Activated naive CD4-positive, alpha-beta T cell treated with Interleukin-2 at 50 U/mL for 16 hours (primary cell): ENCODE measurements at places on chromosomes 11 and 22.

DNA sequence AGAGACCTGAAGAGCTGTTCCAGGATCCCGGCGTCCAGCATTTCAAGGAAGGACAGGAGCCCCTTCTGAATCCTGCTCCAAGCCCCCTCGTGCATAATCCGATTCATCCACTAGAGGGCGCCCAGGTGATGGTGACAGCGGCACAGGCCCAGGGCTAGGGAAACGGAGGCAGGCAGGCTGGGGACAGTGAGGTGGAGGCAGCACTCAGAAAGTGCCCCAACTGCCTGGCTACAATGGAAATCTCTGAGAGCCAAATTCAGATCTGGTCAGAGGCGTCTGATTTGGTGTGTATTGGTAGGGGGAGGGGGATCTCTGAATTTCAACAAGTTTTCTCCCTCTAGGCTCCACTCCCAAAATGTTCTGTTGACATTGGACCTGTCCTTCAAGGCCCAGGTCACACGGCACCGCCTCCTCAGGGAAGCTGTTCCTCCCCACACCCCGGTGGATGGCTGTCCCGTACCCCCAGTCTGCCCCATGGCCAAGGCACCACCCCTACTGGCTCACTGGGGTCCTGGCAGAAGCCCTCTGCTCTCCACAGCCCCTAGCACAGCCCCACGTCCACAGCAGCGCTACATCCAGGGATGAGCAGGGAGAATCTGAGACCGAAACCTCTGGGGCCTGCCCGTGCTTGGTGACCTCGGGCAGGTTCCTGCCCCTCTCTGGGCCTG is 142.9 kb downstream of the CRYBB2 start:
- peak; percentile 70 for DNase-seq

- no peak for DNase-seq
These were observed 567.9 kb downstream of the NTM start for GRCh38 chr11:131938351-131938751.

GRCh38 chr11:87456499-87456898 is 418.8 kb downstream of the TMEM135 start:
- no peak for DNase-seq

DNA sequence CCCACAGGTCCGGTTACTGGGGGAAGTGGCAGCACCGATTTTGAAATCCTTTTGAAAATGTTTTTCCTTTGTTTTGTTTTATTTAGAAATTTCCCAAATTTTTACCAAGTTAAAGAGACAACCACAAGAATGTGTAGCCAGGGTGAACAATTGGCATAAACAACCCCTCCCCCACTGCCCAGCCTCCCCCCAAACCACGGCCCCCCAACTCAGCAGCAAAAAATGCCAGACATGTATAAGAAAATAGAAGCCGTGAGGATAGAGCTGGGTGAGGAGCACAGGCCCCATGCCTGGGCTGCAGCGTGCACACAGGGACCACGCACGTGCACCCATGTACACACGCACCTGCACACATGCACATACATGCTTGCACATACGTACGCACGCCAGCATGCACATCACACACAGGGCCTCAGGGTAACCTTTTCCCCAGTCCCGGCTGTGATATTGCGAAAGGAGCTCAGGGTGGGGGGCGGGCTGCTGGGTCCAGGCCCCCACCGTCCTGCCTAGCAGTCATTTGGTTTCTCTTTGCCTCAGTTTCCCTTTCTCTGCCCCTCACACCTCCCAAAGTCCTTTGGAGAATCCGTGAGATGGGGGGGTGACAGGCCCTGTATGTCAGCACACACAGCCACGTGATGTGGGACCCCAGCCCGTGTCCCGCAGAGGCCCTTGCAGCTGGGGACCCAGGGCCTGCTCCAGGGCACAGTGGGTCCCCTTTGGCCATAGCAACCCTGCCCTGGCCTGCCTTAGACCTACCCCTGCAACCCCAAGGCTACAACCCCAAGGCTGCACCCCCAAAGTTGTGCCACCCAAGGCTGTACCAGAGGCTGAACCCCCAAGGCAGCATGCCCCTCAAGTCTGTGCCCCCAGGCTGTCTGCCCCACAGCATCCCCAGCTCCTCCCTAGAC is 42.9 kb downstream of the IGF2 start:
- DNase-seq, result no peak

DNA sequence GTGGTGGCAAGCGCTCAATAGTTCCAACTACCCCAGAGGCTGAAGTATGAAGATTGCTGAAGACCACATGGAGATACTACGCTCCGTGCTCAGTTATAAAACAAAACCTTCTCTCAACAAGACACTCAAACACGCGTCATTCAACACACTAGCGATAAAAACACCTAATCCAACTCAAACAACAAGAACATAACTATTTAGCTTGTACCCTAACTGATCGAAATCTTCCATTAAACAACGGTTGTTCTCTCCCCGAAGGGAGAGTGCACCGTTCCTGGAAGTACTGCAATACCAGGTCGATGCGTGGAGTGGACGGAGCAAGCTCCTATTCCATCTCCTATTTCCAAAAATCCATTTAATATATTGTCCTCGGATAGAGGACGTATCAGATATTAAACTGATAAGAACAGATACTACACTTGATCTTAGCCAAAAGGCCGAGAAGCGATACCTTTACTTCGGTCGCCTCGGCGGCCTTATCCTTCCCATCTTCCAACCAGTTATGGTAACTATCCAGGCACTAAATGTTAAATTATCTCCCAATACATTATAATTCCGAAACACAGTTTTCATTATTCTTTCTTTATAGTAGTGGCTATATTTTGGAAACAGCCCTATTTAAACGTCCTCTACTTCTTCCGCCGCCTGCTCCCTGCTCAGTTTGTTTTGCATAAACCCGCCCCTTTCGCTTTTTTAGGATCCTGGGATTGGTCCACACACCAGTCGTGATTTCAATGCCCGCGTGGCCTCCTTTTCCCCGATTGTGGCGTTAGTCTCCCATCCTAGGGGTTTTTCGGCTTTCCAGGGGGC is 2.2 kb upstream of the WDR74 start:
- DNase-seq, result peak; percentile 81

- no peak for DNase-seq
These were observed 9.3 kb upstream of the GLB1L3 start for GRCh38 chr11:134266841-134267251.

DNA sequence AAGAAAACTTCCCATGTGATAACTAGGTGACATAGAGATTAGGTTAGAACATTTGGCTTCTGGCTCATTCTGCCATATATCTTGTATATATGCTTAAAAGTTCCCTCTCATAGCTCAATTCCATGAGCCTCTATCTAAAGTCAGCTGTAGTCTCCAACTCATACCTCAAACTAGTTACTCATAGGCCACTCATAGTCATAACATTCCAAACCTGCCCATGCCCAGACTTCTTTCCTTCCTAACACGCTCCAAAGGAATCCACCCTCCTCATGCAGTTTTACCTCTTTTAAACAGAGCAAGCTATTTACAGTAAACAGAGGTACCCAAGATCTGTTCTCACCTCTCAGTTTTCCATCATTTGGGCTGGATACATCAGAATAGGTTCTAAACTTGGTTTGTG is 39.4 kb downstream of the GLYATL2 start:
- no peak for DNase-seq

DNA sequence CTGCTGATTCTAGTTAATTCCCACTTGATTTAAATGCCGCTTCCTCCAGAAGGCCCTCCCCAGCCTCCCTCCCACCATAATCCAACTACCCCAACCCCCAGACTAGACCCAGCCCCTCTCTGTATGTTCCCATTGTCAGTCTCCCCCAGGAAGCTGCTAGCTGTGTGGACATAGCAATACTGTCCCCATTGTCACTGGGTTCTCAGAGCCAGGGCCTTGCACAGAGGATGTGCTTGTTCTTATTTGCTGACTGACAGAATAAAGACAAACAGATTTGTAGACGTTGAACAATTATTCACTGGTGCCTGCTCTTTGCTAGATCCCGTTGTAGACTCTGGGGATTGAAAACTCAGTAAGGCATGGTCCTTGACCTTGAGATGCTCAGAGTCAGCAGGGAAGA is 45.7 kb upstream of the NAV2 start:
- DNase-seq, result no peak

DNA sequence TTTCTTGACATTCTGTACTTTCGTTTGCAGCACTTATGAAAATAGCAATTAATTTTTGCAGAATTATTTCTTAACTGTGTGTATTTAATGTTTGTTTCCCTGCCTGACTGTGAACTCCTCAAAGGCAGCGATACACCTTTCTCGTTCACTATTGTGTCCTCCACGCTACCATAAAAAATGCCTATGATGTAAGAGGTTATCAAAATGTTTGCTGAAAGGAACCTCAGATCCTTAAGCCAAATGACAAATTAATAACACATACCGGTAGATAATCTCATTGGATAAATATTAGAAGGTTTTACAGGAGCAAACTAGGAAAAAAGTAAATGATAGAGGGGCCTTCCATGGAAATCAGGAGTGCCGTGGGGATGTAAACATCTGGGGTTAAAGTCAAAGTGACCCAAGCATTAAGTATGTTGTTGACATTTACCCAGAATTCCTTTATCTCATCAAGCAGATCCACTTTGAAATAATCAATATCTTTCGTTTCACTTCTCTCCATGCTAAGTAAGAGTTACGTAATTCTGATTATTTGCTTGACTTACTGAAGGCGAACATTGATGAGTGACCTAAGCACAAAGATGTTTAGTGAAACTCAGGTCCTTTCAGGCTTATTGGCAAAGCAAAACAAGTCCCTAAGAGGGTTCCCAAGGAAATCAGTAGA is 2.6 kb upstream of the OOSP3 start:
- no peak for DNase-seq

GRCh38 chr11:81596704-81597103 is 1137.0 kb downstream of the FAM181B start:
- DNase-seq, result no peak

- DNase-seq, result no peak
These were observed 59.2 kb downstream of the SYTL2 start for GRCh38 chr11:85751724-85752123.

DNA sequence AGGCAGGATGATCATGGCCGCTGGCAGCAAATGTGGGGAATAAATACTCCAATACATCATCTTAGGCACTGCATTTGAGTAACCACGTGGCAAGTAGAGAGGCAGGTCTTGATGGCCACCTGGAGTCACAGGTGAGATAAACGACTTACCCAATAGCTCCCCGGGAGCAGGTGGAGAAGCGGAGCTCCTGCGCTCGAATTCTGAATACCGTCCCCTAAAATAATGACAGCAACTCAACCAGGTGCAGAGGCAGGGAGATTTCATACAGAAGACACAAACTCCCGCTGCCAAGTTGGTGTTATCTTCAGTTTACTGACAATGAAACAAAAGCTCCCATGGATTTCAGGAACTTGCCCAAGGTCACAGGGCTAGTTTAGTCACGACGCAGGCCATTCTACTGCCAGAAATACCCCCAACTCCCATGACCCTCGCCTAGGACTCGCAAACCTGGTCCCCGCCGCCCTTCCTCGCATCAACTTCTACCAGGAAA is 437 bp downstream of the SLC43A3 start:
- peak; percentile 21 for DNase-seq

DNA sequence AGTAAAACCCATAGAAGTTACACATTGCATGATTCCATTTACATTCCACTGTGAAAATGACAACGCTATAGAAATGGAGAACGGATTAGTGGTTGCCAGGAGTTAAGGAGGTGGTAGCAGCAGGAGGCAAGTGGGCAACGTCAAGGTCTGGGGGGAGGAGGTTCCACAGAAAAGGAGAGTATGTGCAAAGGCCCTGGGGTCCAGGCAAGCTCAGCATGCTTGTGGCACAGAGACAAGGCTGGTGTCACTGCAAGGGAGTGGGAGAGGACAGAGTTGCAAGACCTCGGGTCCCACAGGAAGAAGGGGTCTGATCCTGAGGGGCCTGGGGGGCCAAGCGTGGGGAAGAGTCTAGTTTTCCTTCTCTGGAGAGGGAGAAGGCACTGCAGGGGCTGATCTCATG is 240.8 kb downstream of the MN1 start:
- DNase-seq, result no peak

DNA sequence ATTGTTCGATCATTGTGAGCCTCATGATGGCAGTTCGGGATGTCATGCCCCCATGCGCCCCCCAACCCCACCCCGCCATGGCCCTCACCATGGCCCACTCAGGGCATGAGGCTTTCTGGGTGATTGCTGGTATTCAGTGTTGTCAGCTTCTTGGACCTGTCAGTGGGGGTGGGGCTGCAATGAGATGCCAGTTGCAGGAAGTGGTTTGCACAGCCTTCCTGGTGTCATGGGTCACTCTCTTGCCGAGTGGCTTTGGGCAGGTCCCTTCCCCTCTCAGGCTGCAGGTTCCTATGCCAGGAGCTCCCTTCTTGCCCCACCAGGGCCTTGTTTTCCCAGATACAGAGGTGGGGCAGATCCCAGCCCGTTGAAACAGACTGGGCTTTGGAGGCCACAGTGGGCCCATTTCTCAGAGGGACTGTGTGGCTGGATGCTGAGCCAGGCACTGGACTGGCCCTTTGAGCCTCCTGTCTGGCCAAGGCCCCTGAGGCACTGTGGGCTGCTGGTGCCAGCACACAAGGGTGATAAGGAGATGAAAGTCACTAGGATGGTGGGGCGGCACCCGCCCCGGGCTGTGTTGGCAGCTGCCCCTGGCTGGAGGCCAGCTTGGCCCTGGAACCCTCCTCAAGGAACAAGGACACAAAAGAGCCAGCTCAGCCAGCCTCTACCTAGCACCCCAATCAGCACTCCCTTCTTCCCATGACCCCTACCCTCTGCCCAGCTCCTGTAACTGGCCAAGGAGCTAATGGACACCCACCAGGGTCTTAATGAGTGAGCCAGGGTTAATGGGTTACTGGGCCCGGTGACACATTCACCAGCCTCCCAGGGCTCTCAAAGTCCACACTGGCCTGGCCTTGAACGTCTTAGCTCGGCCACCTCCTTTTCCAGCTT is 1.5 kb upstream of the GGT1 start:
- DNase-seq, result no peak

DNA sequence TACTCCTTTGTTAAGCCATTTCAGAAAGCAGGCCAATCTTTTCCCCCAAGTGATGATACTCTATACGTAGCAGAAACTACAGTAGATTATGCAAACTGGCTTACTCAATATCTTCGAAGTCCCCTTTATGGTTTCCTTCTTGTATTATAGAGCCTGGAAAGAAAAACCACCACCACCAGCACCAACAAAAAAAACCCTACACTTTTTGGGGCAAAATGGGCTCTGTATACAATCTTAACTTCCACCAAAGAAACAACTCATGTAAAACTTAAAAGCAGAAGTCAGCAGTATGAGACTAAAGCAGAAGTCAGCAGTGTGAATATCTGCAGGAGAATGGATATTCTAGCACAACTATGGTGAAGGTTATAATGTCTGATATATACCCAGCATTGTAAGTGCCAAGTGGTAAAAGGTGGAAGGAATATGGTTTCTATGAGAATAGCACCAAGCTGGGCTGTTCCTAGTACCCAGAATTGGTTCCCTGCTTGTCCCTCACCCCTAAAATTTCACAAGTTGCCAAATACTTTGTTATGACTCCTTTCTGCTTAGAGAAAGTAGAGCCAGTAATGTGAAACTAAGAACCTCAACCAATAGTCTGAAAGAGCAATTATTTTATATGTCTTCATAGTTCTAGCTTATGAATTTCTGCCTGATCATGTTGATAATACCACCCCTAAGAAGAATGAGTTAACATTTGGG is 252.1 kb downstream of the SBF2 start:
- DNase-seq, result no peak
